ENCODE measurements at places on chromosomes 12 and 14. TPM values are rescaled to one million over a fixed set of nuclear protein-coding genes. Genes with fewer than 3 reads are reported as not detected.

- no peaks in the 10 kb centered on the region for H3K27me3 ChIP-seq
- H3K27ac ChIP-seq: peak overlapping the region; percentile 30
- H3K36me3 ChIP-seq: peaks cover 11% of the 10 kb centered on the region
- H3K4me1 ChIP-seq: peaks cover 20% of the 10 kb centered on the region
Observed at GRCh38 chr12:45966486-45966885, 23.9 kb downstream of the SCAF11 start.

DNA sequence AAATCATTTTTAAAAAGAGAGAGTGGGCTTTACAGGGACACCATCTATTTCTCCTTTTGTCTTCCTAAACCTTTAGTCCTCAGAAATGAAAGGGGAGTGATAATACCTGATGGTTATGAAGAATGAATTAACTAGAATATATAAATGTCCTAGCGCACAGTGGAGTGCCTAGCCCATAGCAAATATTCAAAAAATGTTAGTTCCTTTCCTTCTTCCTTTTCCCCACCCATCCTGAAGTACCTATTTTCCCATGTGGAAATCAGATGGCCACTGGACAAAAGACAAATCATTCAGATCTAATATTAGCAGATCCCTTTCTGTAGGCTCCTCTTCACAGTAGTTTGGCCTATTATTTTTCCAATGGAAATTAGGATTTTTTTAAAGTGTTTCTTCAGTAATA, 90.0 kb downstream of the SLC25A21 start:
- no peaks in the 10 kb centered on the region for H3K36me3 ChIP-seq
- H3K27me3 ChIP-seq: no peaks in the 10 kb centered on the region
- no peaks in the 10 kb centered on the region for H3K4me1 ChIP-seq
- H3K27ac ChIP-seq: no peak overlapping the region

DNA sequence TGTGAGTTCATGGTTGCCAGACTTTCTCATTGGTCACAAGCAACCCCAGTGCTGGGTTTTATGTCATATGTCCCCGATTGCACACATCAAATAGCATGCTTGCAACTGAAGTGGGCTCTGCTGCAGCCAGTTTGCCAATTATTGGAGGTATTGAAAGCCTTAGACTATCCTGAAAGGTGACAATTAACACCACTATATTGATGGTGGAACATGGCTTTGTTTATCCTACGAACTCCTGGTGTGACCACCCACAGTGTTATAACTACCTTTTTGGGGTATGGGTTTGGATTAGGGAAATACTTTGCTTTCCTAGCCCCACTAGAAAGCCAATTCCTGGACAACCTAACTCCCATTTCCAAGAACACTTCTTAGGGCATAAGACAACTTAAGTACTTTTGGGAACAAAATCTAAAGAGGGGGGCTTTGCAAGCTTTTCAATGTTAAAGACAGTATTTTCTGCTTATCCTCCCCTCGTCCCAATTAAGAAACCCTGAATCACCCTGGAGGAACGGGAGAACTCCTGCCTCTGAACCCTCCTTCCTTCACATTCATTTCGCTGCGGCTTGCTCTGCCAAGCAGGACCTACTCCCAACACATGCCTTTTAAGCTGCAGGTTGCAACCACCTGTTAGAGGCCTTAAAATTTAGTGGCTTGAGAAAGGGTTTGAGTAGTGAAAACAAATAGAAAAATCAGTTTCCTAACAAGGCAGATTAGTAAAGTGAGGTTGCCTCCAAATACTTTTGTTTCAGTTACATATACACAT, 80.3 kb upstream of the RBM19 start:
- no peaks in the 10 kb centered on the region for H3K36me3 ChIP-seq
- no peaks in the 10 kb centered on the region for H3K27me3 ChIP-seq
- no peak overlapping the region for H3K27ac ChIP-seq
- H3K4me3 ChIP-seq: no peak overlapping the region
- DNase-seq: no peak

- H3K27me3 ChIP-seq: peaks cover 17% of the 10 kb centered on the region
- H3K4me3 ChIP-seq: no peak overlapping the region
- peaks cover 9% of the 10 kb centered on the region for H3K4me1 ChIP-seq
- H3K27ac ChIP-seq: no peak overlapping the region
- DNase-seq: no peak
Observed at GRCh38 chr12:32402946-32403345, 3.6 kb downstream of the FGD4 start.

- H3K4me1 ChIP-seq: no peaks in the 10 kb centered on the region
- DNase-seq: no peak
- H3K4me3 ChIP-seq: no peak overlapping the region
- H3K27ac ChIP-seq: no peak overlapping the region
Observed at GRCh38 chr12:62978768-62979167, 43.8 kb upstream of the PPM1H start.

DNA sequence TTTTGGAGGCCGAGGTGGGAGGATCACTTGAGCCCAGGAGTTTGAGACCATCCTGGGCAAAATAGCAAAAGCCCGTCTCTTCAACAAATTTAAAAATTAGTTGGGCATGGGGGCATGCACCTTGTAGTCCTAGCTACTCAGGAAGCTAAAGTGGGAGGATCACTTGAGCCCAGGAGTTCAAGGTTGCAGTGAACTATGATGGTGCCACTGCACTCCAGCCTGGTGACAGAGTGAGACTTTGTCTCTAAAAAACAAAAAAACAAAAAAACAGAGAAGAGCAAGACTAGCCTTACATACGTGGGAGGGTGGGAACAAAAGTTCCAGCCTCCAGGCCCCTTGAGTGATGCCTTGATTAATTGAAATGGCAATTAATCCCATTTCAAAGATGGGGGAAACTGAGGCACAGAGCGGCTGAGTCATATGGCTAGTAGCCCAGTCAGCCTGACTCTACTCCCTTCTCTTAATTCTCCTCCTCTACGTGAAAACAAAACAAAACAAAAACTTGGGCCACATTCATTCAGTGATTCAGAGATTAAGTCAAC, 3.3 kb upstream of the FAM222A start:
- peaks cover 19% of the 10 kb centered on the region for H3K27me3 ChIP-seq
- no peak for DNase-seq
- no peak overlapping the region for H3K4me3 ChIP-seq

DNA sequence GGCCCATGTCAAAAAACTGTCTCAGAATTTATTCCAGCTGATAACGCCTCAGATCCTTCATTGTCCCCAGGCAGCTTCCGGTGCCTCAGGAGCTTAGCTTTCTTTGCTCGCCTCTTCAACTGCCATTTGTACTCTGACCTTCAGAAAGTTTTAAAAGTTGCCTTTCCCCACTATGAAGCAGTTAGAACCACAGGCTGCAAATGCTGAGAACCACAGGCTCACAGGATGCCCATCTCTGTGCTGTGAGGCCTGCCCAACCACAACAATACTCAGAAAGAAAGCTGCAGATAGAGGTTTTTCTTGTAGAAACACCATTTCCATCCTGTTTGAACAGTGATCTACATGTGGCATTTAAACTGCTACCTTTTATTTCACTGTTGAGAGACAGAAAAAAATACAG, 131.1 kb downstream of the PRKCH start:
- peaks cover 28% of the 10 kb centered on the region for H3K27me3 ChIP-seq
- H3K4me3 ChIP-seq: no peak overlapping the region
- no peak for DNase-seq

- no peaks in the 10 kb centered on the region for H3K36me3 ChIP-seq
- no peaks in the 10 kb centered on the region for H3K27me3 ChIP-seq
- no peak overlapping the region for H3K27ac ChIP-seq
- no peak for DNase-seq
- no peak overlapping the region for H3K4me3 ChIP-seq
- H3K4me1 ChIP-seq: no peaks in the 10 kb centered on the region
Observed at GRCh38 chr12:39239490-39240486, 203.1 kb downstream of the KIF21A start.

- H3K4me1 ChIP-seq: no peaks in the 10 kb centered on the region
- DNase-seq: peak; percentile 49
- no peak overlapping the region for H3K27ac ChIP-seq
Observed at GRCh38 chr14:22333422-22334274, 255.4 kb downstream of the DAD1 start.

DNA sequence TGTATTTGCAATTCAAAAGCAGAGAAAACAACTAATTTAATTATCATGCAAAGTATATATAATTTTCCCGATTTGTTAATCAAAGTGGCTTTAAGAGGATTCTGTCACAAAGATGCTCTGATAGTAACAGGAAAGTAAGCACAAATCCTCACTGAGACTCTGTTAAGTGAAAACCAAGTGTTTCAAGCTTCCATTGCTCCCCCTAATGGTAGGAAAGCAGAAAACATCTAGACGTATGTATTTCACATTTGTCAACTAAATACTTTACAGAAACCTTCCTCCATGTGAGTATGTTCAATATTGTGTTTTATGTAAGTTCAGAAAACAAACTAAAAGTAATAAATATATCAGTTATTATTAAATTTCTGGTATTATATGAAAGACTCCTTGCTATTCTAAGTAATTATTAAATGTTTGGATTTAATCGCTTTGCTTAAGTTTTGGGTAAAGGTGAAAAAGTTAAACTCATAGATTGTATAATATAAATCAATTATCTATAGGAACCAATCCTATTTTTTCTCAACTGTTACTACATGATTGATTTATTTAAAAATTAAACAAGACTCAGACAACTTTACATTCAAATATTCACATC, 1.5 kb upstream of the NTS start:
- no peaks in the 10 kb centered on the region for H3K36me3 ChIP-seq
- no peak overlapping the region for H3K27ac ChIP-seq
- no peaks in the 10 kb centered on the region for H3K4me1 ChIP-seq
- H3K4me3 ChIP-seq: no peak overlapping the region
- H3K27me3 ChIP-seq: no peaks in the 10 kb centered on the region

GRCh38 chr14:101553931-101554330, 7.4 kb upstream of the DIO3 start:
- peaks cover 21% of the 10 kb centered on the region for H3K27me3 ChIP-seq
- H3K27ac ChIP-seq: no peak overlapping the region
- H3K4me3 ChIP-seq: no peak overlapping the region
- H3K4me1 ChIP-seq: no peaks in the 10 kb centered on the region
- peak; percentile 82 for DNase-seq

DNA sequence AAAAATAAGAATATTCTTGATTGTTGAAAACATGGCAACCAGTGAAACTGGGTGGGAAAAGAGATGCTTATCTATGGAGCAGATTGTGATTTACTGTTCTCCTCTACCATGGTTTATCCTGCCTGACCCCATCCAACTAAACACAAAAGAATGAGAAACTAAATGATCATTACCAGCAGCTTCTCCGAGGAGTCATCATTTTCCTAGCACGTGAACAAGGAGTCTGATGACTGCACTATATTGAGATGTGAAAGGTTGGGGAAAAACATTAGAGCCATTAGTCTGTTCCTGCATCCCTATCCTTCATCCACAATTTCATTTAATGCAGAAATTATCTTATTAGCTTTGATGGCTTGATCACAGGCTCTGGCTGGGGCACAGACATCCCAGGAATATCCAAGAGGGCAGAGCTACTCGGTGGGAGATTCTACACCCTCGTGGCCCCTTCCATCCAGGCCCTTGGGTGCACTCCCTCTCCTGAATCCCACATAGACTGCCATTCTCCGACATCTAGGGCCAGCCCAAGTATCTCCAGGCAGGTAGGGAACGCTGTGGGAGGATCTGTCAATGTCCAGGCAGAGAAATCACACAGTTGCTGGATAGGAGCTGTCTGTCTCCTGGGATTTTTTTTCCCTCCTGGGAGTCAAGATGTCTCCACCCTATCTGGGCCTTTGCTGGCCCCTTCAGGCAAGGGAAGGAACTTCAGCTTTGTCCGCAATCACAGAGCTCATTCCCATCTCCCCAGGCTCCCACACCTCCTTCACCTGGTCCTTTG, 43.3 kb upstream of the DHRS4 start:
- DNase-seq: peak; percentile 87
- peaks cover 5% of the 10 kb centered on the region for H3K4me1 ChIP-seq
- H3K36me3 ChIP-seq: no peaks in the 10 kb centered on the region

GRCh38 chr12:47828976-47829482, 9.3 kb upstream of the HDAC7 start:
- H3K27me3 ChIP-seq: no peaks in the 10 kb centered on the region
- no peaks in the 10 kb centered on the region for H3K36me3 ChIP-seq
- peaks cover 14% of the 10 kb centered on the region for H3K4me1 ChIP-seq
- no peak overlapping the region for H3K4me3 ChIP-seq
- no peak overlapping the region for H3K27ac ChIP-seq

DNA sequence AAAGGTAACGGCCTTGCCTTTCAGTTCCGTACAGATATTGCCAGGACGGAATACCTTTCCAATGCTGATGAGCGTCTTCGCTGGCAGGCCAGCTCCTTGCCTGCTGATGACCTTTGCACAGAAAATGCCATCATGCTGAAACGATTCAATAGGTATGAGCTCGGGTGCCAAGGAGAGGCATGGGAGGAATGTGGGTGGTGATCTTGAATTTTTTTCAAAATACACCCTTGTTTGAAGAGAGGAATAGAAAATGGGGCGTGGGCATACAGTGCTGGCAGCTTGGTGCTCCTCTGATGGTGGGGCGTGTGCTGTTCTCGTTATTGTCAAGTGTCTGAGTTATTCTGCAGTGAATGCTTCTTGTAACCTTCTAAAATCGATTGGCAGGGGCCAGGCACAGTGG, 52.5 kb downstream of the HSP90AA1 start:
- no peak overlapping the region for H3K27ac ChIP-seq
- DNase-seq: no peak
- peaks cover 2% of the 10 kb centered on the region for H3K4me1 ChIP-seq

DNA sequence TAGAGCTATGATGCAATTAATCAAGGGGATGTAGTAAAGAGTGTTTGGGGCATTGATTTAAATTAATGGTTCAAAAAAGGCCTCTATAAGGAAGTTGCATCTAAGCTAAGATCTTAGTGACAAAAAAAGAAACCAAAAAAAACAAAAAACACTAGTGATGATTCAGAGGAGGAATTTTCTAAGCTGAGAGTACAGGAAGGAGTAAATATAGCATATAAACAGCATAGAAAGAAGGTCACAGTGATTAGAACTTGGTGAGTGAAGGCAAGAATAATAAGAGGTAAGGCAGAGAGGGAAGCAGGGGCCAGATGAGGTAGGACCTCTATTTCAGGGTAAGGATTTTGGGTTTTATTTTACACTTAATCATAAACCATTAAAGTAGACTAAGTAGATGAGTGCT, 48.0 kb upstream of the PDZRN4 start:
- no peaks in the 10 kb centered on the region for H3K4me1 ChIP-seq
- H3K27me3 ChIP-seq: no peaks in the 10 kb centered on the region
- no peaks in the 10 kb centered on the region for H3K36me3 ChIP-seq
- no peak overlapping the region for H3K27ac ChIP-seq
- no peak for DNase-seq
- no peak overlapping the region for H3K4me3 ChIP-seq

DNA sequence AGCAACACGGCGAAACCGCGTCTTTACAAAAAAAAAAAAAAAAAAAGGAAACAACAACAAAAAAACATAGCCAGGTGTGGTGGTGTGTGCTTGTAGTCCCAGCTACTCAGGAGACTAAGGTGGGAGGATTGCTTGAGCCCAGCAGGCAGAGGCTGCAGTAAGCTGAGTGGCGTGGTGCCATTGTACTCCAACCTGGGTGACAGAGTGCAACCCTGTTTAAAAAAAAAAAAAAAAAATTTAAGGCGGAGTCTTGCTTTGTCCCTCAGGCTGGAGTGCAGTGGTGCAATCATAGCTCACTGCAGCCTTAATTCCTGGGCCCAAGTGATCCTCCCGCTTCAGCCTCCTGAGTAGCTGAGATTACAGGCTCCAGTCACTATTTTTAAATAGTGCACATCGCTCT, 18.2 kb upstream of the FIGNL2 start:
- peaks cover 12% of the 10 kb centered on the region for H3K4me1 ChIP-seq
- no peak overlapping the region for H3K4me3 ChIP-seq
- no peaks in the 10 kb centered on the region for H3K36me3 ChIP-seq
- H3K27ac ChIP-seq: no peak overlapping the region

The CIROP gene
- total RNA-seq: not detected

The GPRC5D gene
- not detected for total RNA-seq

The FLVCR2 gene
- 1.5 TPM for total RNA-seq

The KRT73 gene
- total RNA-seq: not detected

The TOGARAM1 gene
- total RNA-seq: 25.6 TPM

The AVPR1A gene
- not detected for total RNA-seq

The TSPAN11 gene
- 10.0 TPM for total RNA-seq

The TPPP2 gene
- not detected for total RNA-seq

The ZNF385A gene
- 0.88 TPM for total RNA-seq

The CLEC6A gene
- not detected for total RNA-seq

The MANSC1 gene
- 4.7 TPM for total RNA-seq
